CD4-positive, alpha-beta T cell treated with Interleukin-15 for 4 hours (primary cell): ENCODE measurements at places on chromosomes 16 and 17.

- no peak for DNase-seq
These were observed 11.1 kb downstream of the ITFG1 start for GRCh38 chr16:47449788-47450187.

DNA sequence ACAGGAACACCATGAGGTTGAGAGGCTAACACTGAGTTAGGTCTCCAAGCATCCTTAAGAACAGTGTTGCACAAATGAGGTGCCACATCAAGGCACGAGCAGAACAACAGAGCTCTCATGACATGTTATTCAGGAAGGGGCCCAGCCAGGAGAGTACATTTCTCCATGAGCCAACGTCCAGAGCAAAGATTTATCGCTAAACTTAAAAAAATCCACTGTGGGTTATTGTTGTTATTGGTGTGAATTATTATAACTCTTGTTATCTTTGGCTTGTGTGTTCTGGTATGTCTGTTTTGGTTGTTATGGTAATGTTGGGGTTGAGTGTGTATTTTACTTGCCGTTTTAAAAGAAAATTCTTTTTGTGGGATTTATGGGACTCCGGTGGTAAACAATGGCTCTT lies 68.9 kb upstream of the MSI2 start:
- DNase-seq: no peak

GRCh38 chr16:11547118-11547916 lies 39.4 kb downstream of the LITAF start:
- DNase-seq: no peak

GRCh38 chr17:27912964-27913363 lies 19.8 kb upstream of the LYRM9 start:
- no peak for DNase-seq
